Neural progenitor cell (in vitro differentiated cells): ENCODE measurements at places on chromosomes 2 and 18. TPM values are rescaled to one million over a fixed set of nuclear protein-coding genes. Genes with fewer than 3 reads are reported as not detected.

- no peak for DNase-seq
Observed at GRCh38 chr2:191661097-191661924, 16.6 kb upstream of the NABP1 start.

DNA sequence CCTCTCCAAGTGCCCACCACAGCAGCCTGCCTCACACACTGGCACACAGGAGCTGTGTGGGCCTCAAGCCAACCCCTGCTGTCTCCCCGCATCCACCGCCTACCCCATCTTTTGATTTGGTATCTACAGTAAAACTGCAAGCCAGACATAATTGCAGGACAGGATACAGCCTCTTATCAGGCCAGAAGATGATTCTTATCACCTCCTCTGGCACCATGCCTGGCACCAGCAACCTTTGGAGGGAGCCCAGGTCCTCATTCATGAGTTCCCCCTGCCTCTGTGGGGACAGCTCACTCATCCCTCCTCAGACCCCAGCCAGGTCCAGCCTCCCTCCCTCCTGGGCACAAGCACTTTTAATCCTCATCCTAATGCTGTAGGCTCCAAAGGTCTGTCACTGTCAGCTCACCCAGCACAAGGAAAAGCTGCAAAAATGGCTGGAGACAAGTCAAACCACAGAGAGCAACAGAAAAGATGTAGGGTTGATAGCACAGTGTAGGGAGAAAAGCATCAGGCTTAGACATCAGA is 9.7 kb downstream of the RAB11FIP5 start:
- DNase-seq = no peak

DNA sequence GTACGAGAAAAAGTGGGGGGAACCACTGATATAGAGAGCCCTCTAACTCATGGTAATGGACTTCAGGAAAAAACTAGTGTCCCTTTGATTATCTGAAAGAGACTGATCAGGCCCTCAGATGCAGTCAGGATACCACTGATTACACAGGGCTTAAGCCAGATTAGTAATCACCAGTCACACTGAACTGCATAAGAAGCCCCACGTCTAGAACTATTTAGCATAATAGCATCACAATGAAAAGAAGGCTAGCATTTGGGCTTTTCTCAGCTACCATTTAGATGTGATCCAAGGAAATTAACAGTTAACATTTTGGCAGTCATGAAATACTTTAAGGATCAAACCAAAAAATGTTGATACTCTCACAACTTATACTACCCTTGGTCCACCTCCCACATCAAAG is 813.1 kb upstream of the POU3F3 start:
- peak; percentile 42 for DNase-seq

DNA sequence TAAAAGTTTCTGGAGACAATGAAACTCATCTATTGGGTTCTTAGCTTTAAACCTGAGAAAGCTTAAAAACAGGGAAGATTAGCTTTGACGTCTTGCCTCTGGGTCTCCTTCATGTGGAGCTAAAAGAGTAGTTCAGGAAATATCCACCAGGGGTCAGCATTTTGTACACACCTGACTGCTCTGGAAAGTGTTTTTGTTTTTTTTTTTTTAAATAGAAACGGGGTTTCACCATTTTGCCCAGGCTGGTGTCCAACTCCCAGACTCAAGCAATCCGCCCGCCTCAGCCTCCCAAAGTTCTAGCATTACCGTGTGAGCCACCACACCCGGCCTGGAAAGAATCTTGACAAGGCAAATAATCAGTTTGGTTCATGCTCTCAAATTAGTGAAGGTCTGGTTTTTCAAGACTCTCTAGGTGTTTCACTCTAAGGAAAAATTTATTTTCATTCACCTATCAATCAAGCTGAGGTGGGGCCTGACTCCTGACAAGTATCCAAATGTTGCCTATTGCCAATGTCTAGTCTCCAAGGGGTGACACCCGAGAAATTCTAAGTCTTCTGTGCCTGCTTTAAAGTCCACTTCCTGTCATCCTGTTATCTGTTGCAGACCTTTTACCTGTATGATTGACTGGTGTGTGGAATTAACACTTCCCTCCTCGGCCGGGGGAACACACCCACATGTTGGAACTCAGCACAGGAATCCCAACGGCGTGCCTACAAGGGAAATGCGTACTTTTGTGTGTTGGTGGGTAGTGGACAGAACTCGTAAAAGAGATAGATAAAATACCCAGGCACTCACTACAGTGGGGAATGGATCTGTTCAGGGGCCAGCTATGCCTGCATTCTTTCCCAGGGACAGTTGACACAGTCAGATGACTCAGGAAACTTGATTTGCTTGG is 11.3 kb downstream of the IL1RN start:
- peak; percentile 73 for DNase-seq

GRCh38 chr2:73759285-73759764 is 20.6 kb downstream of the DUSP11 start:
- DNase-seq = no peak

GRCh38 chr2:211934811-211935210 is 603.8 kb downstream of the ERBB4 start:
- DNase-seq = no peak

- no peak for DNase-seq
Observed at GRCh38 chr2:117308861-117309770, 505.4 kb upstream of the DDX18 start.

GRCh38 chr2:14661163-14661562 is 28.6 kb downstream of the LRATD1 start:
- DNase-seq = no peak

GRCh38 chr2:196935432-196935831 is 8.9 kb upstream of the PGAP1 start:
- no peak for DNase-seq

DNA sequence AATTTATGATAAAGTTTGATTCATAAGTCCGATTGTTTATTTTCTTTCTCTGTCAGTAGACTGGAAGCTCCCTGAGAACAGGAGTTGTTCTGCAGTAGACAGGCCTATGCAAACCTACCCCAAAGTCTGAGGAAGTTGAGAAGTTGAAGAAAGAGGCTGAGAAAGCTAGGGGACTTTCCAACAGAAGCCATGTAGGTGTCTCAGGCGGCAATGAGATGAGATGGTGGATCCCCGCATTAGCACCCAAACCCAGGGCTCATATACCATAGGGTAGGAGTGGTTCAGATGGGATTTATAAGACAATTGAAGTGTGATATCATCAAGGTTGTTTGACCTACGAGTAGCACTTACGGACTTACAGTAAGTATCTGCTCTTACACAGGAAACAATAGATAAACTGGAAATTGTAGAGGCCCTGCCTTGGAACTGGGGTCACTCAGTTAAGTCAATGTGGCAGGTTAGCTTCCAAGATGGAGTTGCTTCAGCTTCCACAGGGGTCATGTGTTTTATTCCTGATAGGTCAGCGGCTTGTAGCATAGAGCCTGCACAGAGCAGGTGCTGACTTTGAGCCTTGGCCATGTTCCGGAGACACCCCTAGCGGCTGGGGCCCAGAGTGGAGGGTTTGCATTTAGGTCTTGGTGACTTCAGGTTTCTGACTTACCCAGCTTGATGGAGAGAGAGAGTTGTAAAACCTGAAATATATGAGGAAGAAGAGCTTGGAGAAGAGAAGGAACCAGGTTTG is 2.3 kb upstream of the PSD4 start:
- no peak for DNase-seq

DNA sequence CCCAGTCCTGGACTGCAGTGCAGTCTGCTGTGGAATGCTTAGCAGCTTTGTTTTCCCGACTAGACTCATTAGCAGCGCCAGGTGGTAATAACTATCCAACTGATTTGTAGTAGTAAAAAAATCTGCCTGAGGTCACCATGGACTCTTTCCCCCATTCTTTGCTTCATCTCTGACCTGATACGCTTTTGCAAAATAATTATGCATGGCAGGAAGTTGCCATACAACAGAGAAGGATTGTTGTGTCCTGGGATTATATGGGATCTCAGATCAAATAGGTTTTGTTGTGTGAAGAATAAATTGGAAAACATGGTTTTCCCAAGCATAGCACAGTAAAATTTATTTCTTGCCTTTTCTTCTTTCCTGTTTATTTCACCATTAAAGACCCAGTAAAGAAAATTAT is 72.4 kb upstream of the ATP5MC3 start:
- no peak for DNase-seq

DNA sequence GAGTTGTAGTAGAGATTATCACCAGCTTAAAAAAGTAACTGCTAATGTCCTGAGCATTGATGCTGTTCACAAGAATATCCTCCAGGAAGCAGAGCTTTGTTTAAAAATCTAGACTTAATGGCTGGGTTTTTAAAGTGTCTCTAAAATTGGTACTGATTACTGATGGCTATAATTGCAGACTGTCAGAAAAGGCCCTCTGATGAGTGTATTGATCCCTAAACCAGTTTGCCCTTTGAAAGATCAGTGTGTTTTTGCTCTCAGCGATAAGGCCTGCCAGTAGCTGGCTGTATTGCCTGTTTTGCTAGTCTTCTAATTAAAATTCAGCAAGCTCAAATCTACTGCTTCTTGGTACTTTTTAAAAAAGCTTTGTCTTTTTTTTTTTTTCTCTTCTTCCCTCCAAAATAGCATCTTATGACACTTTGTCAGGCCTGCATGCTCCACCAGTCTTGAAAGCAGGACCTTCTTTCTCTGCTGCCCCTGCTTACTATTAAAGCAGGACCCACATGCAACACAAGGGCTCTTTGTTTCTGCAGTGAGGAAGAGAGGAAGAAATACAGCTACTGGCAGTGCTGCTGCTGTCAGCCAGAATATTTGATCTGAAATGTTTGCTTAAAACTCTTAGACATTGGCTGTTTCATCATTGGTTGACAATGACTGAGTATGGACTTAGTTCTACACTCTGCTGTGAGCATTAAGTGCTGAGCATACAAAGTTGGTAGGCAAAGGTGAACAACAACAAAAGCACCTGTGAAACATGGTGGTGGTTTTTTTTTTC is 1.8 kb downstream of the SEC11C start:
- DNase-seq = no peak

DNA sequence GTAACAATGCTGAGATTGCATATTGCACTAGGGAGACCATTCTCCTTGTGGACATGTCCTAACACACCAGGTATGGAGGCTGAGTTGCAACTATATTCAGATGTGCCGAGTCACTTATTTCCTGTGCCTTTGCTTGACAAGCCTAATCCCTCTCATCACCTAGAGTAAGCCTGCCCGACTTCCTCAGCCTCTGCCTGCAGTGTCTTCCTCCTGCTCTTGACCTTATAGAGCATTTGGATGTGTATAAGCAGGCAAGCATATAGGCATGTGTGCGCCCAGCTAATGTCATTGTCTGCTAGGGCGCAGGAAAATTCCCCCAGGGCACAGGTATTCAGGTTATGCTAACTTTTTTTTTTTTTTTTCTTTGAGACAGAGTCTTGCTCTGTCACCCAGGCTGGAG is 316.9 kb downstream of the CDH2 start:
- DNase-seq = no peak

- no peak for DNase-seq
Observed at GRCh38 chr2:47664817-47665216, 118.1 kb upstream of the MSH6 start.

DNA sequence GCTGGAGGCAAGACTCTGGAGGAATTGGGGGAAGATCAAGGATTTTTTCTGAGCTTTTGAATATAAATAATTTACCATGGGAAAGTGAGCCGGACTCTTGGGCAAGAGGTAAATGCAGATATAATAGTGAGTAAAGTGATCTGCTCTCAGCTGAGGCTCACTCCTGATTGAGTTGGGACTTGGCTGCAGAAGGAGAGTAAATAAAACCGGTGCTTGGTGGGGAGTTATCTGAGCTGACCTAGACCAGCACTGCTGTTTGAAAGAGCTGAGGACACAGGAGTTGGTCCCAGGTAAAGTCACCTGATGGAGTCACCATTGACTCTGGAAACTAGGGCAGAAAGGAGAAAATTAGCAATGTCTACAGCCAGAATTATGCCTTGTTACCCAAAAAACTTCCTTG is 57.3 kb upstream of the LRPPRC start:
- no peak for DNase-seq

DNA sequence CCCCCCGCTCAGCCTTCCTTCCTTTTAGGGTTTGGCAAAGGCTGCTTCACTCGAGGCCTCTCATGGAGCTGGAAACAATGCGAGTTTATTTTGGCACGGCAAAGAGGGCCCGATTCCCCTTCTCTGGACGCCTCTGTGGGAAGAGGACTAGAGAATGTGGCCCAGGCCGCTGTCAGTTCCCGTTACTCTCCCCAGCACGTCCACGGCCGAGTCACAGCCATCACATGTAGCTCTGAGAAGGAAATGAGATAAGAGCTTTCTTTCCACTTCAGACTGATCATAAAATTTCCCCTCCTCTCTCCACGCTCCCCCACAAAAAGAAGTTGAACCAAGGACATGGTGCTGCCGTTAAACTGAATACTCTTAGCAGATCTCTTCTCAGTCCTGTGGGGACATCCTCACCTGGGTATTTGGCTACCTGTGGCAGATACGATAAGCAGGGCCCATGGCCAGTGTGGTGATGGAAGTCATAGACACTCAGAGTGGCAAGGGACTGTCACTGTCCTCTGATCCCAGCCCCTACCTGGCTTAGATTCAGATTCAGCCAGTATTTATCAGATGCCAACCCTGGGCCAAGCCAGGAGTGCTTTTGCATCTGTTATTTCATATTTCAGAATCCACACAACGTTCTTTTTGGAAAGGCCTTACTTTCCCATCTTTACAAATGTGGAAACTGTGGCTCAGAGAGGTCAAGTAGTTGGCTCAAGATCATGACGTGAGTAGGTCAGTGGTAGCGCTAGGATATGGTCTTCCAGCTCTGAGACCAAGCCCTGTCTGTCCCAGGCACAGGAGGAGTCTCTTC is 101.2 kb downstream of the MCFD2 start:
- DNase-seq = no peak

DNA sequence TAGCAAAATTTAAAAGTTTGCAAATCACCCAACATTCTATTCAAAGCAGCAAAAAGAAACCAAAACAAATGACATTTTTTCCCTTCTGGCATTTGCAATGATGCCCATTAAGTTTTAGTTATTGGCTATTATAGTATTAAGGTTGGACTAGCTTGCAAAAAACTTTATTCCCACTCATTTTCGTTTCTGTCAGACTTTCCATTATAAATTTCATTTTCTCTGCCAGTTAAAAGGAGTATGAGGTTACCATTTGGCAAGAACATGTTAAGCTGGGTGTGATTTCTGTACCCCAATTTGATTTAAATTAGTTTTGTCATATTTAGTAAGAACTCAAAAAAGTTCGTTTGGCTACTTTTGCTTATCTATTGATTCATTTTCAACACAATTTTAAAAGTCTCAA is 187.9 kb downstream of the TCF4 start:
- DNase-seq = no peak

GRCh38 chr18:66616523-66616983 is 12.7 kb upstream of the CDH19 start:
- DNase-seq = peak; percentile 60

- DNase-seq = no peak
Observed at GRCh38 chr2:197249381-197250083, 61.0 kb downstream of the ANKRD44 start.

CNTNAP5 gene
- total RNA-seq = 0.19 TPM in 1 of 2 replicates, not detected in the other

LCLAT1 gene
- total RNA-seq = 19.2 and 21.6 TPM in 2 replicates

DPP10 gene
- 3.4 and 6.5 TPM in 2 replicates for total RNA-seq

PRKAG3 gene
- not detected in 2 replicates for total RNA-seq

ALPP gene
- total RNA-seq = not detected in 2 replicates

ADD2 gene
- 45.3 and 63.3 TPM in 2 replicates for total RNA-seq

C1QL2 gene
- not detected in 2 replicates for total RNA-seq

ZNF521 gene
- total RNA-seq = 136 and 148 TPM in 2 replicates

IL1F10 gene
- not detected in 2 replicates for total RNA-seq

C1GALT1C1L gene
- total RNA-seq = 0.12 TPM in 1 of 2 replicates, not detected in the other
